Activated naive CD8-positive, alpha-beta T cell treated with anti-CD3 and anti-CD28 coated beads for 36 hours (primary cell): ENCODE measurements at places on chromosomes 16 and 17. TPM values are rescaled to one million over a fixed set of nuclear protein-coding genes. Genes with fewer than 3 reads are reported as not detected.
A peak's percentile ranks its signal among the peaks of the same experiment; 100 is the strongest.

The FBXO31 gene
- total RNA-seq: 35.6 TPM

The PLK1 gene
- total RNA-seq: 97.8 TPM

GRCh38 chr17:77208856-77209255 is 68.1 kb downstream of the SEC14L1 start:
- no peak for DNase-seq

DNA sequence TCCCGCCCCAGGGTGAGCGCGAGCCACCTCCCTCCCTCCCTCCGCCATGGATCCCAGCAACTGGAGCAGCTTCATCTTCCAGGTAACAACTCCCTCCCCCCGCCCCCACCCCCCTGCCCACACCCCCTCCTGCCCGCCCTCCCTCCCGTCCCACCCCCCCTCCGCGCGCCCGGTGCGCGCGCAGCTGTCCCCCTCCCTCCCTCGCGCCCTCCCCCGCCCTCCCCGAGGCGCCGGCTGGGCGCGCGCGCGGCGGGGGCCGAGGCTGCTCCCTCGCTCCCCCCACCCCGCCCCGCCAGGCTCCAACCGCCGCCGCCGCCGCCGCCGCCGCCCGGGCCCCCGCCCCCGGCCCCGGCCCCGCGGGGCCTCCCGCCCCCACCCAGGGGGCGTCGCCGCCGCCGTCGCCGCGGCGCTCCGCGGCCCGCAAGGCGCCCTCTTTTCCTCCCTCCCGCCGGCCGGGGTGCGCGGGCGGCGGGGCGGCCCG is at the start of gene MAZ:
Gene MAZ, plus strand, starts transcription at position 431 of the 481 bp plus-strand sequence. CDS start 173 bp downstream, outside the sequence.
- DNase-seq: peak; percentile 82

GRCh38 chr17:82835766-82836512 is 3.9 kb downstream of the ZNF750 start:
- no peak for DNase-seq

The BICDL2 gene
- total RNA-seq: 0.31 TPM

The TBC1D3B gene
- 2.6 TPM for total RNA-seq

DNA sequence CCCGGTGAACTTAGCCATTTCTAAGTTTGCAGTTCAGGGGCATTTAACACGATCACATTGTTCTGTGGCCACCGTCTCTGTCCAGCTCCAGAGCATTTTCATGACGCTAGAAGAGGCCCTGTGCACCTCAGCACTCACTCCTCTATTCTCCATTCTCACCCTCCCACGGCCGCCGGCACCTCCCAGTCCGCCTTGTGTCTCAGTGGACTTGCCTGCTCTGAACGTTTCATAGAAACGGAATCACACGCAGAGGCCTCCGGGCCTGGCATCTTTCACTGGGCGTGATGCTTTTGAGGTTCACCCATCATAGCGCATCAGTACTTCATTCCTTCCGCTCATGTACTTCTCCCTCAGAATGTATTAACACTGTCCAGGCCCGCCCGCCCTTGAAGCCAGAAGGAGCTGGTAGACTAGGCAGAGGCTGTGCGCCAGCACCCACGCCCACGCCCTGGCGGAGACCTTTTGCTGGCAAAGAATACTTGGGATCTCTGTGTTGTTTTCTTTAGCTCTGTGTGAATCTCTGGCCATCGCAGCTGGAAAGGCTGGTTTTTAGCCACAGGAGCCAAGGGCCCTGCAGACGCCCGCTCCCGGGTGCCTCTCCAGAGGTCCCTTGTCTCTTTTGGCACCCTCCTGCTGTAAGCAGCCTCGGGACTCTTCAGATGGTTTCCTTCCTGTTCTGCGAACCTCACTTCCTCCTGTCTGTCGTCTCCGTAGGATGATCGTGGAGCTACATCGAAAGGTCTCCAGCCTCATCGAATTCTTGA is 23.4 kb upstream of the JPT2 start:
- no peak for DNase-seq

DNA sequence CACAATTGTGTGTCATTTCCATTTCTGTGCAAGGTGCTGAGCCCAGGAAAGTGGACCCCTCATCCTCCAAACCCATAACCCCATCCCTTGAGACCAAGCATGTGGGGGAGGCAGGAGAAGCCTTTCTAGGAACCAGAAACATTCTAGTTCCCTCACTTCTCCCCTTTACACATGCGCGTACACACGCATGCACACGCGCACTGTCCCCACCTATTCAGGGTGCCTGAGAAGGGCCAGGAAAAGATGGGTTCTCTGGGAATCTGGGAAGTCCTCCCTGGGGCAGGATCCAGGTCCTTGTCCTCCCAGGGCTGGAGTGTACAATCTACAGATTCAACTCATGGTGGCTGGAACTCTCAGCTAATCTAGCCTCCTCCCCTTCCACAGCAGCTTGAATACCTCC is 2.4 kb downstream of the PPY start:
- no peak for DNase-seq

GRCh38 chr16:1036166-1036565 is 36.4 kb upstream of the SSTR5 start:
- no peak for DNase-seq

- peak; percentile 58 for DNase-seq
These were observed 14.4 kb downstream of the GUCY2D start for GRCh38 chr17:8016632-8017424.

DNA sequence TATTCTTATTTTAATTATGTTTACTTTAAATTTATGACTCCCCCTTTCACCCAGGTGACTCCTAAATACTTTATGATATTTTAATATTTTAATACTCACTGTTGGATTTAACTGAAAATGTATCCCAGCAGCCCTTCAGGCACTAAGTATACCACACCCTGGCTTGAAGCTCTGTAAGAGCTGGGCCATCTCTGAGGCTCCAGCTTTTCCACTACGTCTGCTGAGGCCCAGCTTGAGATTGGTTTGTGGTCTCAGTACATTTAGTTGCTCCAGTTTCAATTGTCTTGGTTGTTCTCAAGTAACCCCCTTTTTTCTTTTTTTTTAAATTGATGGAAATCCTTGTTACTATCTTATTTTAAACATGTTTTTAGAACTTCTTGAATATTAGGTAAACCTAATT is 27.0 kb upstream of the CAPNS2 start:
- DNase-seq: no peak

DNA sequence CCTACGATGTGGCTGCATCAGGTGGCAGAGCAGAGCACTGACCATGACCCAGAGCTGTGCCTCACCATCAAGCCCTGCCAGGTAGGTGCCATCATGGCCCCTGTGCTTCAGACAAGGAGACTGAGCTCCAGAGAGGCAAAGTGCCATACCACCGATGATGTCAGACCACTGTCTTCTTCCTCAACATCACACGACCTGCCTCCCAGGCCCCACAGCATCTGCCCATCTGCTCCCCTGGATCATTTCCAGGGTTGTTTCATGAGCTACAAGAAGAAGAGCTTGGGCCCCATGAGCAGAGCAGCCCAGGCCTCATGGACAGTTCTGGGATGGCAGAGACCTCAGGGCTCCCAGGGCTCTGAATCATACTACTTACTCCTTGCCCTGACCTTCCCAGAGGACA is 9.9 kb downstream of the XYLT1 start:
- no peak for DNase-seq

GRCh38 chr16:58753711-58754134 is 19.6 kb upstream of the GOT2 start:
- no peak for DNase-seq

The OR3A3 gene
- not detected for total RNA-seq

DNA sequence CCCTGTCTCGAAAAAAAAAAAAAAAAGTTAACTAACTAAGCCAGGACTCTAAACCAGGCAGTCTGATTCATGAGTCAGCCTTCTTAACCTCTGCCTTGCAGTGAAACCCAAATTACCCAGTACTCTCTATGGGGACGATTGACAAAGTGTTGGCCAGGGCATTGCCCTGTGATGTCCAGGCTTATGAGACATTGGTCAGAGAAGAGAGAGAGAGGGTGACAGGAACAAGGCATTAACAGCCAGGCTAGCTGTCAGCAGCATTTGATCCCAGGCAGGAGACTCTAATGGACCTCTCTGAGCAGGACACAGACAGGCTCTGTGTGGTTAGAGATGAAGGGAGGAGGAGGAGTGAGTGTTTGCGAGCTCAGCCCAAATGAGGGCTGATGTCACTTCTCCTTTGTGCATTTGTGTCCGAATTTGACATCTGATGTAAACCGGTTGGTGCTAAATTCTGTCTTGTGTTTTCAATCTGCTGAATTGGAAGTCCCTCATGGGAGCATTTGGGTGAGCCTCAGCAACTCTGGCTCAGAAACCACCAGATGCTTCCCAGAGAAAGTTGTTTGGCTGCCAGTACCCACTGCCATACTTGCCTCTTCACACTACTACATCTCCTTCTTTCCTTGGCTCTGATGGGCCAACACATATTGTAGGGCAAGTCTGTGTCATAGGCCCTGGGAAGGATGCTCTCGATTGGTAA is 4.3 kb upstream of the MYL4 start:
- peak; percentile 17 for DNase-seq

GRCh38 chr16:56910112-56910511 is 21.8 kb upstream of the HERPUD1 start:
- DNase-seq: no peak

GRCh38 chr16:57498031-57498430 is 11.7 kb upstream of the DOK4 start:
- no peak for DNase-seq

- DNase-seq: peak; percentile 57
These were observed 19.6 kb upstream of the CEP20 start for GRCh38 chr16:15907863-15908478.

- DNase-seq: no peak
These were observed 34.5 kb downstream of the NACA2 start for GRCh38 chr17:61556224-61557188.

The DPEP2 gene
- total RNA-seq: 2.7 TPM

The CMTM2 gene
- total RNA-seq: not detected

The SPATA32 gene
- total RNA-seq: 0.62 TPM

GRCh38 chr16:57628783-57629293 is 408 bp downstream of the ADGRG1 start:
- no peak for DNase-seq
